ENCODE measurements at places on chromosomes 1 and 21.

DNA sequence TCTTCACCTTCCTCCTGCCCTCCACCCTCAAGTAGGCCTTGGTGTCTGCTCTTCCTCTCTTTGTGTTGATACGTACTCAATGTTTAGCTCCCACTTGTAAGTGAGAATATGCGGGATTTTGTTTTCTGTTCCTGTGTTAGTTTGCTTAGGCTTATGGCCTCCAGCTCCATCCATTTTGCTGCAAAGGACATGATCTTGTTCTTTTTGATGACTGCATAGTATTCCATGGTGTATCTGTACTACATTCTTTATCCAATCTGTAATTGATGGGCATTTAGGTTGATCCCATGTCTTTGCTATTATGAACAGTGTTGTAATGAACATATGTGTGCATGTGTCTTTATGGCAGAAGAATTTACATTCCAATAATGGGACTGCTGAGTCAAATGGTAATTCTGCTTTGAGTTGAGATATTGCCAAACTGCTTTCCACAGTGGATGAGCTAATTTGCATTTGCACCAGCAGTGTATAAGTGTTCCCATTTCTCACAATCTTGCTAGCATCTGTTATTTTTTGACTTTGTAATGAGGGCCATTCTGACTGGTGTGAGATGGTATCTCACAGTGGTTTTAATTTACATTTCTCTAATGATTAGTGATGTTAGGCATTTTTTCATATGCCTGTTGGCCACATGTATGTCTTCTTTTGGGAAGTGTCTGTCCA is 272.7 kb downstream of the SDCCAG8 start:
- no peak for DNase-seq

DNA sequence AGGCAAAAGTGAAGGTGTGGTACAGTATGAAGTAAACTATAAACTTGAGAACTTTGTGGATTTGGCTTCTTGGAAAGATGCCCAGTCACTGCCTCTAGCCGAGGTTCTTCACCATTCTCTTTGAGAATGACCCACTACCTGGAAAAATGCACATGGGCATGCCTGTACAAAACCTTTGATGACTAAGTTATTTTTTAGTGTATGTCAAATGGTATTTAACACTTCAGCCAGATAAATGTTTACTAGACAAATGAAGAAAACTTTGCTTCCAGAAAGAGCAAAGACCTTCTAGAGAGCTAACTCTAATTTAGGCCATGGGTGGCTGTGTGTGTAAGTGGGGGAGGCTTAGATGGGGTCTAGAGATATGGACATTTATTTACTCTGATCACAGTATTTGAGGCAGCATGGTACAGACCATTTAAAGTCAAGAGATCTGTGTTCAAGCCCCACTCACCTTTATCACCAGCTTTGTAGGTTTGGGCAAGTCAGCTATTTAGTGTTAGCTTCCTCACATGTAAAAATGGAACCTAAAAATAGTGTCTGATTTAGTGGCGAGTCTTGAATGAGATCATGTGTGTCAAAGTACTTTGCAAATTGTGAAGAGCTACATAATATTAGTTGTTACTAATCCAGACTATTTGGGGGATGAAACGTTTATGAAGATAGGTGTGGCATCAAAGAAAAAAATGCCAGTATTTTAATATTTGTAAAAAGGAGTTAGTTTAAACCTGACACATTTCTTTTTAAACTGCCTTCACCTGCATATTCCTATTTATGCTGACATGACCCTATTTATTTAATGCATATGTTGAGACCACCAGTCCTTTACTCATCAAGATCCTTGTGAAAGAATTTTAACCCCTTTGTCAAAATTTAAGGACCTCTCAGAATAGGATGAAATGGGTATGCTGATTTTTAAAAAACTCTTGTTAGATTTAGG is 20.2 kb downstream of the NFYC start:
- DNase-seq = no peak

GRCh38 chr1:225554216-225554812 is 98.6 kb downstream of the ENAH start:
- no peak for DNase-seq

DNA sequence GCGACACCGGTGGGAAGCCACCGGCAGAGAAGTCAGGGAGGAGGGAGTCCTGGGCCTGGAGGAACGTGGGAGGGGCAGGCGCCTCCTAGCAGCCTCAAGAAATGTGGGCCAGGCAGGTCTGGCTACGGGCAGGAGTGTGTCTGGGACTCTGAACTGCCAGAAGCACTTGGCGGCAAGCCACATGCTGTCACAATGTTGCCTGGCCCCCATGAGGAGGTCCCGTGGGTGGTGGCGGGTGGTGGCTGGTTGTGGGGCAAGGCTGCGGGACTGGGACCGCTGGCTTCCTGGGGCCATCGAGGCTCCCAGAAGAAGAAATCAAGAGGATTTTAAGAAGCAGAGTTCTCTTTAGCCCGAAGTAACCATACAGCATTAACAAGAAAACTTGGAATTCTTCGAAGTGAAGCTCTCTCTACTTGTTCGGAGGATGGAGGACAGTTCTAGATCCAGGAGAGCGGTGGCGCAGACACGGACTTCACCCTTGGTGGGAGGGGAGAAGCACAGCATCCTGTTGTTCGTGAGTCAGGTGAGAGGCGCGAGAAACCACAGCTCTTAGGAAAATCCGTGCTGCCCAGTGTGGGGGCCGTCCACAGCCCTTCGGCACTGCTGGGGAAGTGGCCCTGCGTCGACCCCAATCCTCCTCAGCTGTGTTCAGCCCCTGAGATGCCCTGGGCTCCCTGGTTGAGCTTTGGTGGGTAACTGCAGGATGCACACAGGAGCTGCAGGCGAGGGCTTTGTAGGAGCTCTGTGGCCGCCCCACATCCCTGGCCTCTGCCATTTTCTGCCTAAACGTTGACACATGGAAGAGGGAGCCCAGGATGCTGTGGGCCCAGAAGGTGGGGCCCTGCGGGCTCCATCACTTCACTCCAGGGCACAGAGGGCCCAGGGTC is 12.4 kb downstream of the SKI start:
- no peak for DNase-seq

GRCh38 chr1:62406576-62406975 is 30.3 kb upstream of the USP1 start:
- DNase-seq = no peak

GRCh38 chr1:29453502-29454240 is 217.3 kb downstream of the PTPRU start:
- DNase-seq = no peak

GRCh38 chr1:204841316-204841715 is 29.3 kb upstream of the NFASC start:
- DNase-seq = no peak

DNA sequence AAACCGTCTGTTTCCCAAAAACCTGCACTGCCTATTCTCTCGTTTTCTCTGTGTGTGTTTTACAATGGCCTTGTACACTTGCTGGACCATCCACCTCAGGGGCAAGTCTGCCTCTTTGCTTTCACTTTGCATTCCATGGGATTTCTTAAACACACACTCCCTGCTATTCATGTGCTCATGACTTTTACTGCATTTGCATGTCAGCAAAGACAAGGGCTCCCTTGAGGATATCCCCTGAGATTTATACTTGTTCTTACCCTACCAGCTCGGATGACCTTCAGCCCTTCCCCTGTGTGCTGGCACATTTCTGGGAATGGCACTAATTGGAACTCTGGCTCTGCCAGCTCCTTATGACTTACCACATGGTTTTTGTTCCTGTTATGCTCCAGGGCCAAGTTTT is 386.9 kb downstream of the AMY1C start:
- DNase-seq = no peak

- no peak for DNase-seq
These were observed 28.4 kb upstream of the MEF2D start for GRCh38 chr1:156528875-156529425.

GRCh38 chr1:87473203-87473661 is 144.6 kb downstream of the LMO4 start:
- DNase-seq = no peak

DNA sequence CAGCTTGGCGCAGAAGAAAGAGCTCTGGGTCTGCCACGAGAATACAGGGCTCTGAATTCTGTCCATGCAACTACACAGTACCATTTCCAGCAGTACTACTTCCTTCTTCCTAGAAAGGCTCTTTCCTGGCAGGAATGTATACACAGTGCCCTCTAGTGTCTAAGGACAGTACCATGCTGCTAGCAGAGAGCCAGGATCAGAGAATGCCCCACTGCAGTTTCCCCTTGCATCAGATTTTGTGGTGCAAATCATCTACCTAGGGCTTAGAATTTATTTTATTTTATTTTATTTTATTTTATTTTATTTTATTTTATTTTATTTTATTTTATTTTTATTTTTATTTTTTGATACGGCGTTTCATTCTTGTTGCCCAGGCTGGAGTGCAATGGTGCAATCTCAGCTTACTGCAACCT is 50.8 kb downstream of the PAX7 start:
- DNase-seq = peak; percentile 25

DNA sequence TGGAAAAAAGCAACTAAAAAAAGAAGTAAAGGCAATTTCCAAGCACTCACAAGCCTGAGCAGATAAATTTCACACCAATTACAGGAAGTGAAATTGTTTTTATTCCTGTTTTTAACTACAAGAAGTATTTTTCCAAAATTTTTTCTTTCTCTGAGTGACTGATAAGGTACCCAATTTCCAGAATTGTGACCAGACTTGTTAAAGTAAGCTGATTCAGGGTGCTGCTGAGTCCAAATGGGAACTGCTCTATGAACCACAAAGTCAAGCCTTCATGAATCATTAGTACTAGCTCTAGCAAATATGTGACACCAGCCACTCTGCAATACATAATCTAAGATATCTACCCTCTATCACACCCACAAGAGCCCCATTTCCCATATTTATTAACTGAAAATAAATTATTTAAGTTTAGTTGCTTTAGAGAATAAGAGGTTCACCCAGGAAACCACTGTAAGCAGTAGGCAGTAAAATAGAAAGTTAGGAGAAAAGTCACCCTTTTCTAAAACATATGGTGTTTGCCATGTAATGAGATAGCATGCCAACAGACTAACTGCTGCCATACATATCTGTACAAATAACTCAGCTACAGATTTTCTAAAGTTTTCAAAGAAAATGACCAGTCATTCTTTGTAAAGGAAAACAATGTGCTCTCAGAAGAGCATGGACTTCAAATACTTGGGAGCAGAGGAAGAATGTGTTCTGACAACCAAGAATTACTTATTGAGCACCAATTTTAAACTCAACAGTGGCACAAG is 43.1 kb upstream of the TNFSF18 start:
- DNase-seq = no peak

DNA sequence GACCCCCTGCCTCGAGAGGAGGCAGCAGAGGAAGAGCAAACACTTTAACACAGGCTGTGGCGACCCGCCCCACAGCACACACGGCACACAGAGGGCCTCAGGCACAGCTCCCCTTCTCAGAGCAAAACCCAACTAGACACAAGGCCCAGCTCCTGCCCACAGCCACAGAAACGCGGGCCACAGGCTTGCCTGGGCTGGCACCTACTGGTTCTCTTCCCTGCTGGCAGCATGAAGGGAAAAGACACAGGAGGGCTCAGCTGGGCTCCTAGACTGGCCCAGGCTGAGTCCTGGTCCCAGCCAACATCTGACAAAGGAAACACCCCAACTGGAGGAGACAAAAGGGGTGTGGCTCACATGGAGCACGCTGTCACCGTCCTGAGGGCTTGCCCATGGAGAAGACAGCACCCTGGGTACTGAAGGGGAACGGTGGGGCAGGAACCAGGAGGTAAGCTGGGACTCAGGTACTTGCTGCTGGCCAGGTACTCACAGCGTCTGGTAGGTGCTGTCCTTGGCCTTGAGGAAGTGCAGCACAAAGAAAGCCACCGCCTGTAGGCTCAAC is 3.5 kb downstream of the CD164L2 start:
- DNase-seq = no peak

DNA sequence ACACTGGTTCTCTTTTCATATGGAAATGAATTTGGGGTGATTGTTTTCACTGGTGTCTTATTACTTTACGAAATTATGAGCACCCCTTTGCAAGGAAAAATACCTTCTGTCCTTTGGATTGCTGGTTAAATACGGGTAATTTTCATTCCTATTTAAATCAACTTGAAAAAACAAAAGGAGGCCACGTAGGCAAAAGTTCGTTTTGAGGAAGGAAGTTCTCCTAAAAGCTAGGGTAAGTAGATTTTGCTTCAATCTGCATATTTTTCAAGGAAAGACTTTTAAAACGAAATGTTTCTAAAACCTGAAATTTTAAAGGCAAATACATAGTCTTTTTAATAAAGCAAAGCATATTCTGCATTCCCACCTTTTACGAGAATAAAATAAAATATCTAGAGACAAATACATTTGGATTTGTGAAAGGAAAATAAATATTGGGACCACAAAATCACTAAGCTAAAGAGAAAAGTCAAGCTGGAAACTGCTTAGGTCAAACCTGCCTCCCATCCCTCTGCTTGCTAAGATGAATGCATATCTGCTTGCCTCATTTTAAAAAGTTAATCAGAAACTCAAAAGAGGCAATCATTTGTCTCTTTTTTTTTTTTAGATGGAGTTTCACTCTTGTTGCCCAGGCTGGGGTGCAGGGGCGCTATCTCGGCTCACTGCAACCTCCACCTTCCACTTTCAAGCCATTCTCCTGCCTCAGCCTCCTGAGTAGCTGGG is 70.9 kb upstream of the ETS2 start:
- no peak for DNase-seq

GRCh38 chr1:163197022-163197421 is 5.7 kb downstream of the RGS5 start:
- no peak for DNase-seq

GRCh38 chr1:86833461-86834215 is 80.3 kb downstream of the SELENOF start:
- DNase-seq = peak; percentile 3

GRCh38 chr1:221910222-221910621 is 168.3 kb upstream of the DUSP10 start:
- DNase-seq = no peak

DNA sequence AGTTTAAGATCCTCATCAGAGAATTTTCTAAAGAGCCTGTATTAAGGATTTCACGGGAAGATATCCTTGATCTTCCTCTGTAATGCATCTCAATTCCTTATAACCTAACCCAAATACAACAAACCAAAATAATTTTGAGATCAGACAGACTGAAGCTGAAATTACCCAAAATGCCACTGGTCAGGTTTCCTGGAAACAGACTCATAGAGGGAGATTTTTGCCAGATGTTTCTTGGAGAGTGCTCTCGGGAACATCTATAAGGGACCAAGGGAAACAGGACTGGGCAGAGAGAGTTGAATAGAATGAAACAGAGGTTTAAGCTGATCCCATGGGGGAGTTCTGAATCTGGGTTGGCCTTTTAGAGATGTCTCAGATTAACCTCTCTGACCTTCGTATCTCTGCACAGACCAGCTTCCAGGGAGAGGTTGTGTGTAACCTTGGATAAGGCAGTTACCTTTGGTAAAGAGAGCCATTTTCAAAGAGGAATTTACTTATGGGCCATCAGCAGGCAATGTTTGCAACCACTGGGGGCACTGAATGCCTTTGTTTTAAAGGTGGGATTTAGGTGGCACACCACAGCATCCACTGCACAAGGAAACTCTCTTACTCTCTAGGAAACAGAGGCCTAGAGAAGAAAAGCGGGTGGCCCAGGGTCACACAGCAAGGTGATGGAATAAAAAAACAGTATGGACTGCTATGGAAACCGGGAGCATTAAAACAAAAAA is 130.8 kb upstream of the SGIP1 start:
- no peak for DNase-seq

Measured in SW 1271 (cell line).